ENCODE measurements at places on chromosomes 1 and 21.
A peak's percentile ranks its signal among the peaks of the same experiment; 100 is the strongest.

- no peak for DNase-seq
Observed at GRCh38 chr21:45264146-45264911, 23.4 kb downstream of the POFUT2 start.

- no peak for DNase-seq
Observed at GRCh38 chr1:30518186-30518585, 205.2 kb downstream of the MATN1 start.

- DNase-seq, result no peak
Observed at GRCh38 chr1:150753416-150753815, 12.2 kb downstream of the CTSS start.

GRCh38 chr1:205228093-205228521, 361 bp downstream of the TMCC2 start:
- no peak for DNase-seq

DNA sequence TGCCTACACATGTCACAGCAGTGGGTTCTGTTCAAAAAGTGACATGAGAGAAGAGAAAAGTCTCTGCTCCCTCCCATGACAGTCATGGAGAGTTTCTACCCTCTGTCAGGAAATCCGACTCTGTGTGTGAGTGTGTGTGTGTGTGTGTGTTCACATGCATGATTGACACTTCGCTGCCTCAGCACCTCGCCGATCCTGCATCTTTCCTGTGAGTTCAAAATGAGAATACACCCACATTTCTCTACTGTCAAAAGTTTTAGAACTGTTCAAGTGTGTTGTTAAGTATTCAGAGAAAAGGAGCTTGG, 46.2 kb upstream of the COX20 start:
- DNase-seq, result no peak

- DNase-seq, result peak; percentile 20
Observed at GRCh38 chr1:226870401-226871279, at the start of gene PSEN2. Gene PSEN2 (plus strand): TSS chr1:226870616. CDS start chr1:226881908, 11,292 bp downstream.

GRCh38 chr1:223344491-223344890, 19.5 kb downstream of the SUSD4 start:
- DNase-seq, result no peak

DNA sequence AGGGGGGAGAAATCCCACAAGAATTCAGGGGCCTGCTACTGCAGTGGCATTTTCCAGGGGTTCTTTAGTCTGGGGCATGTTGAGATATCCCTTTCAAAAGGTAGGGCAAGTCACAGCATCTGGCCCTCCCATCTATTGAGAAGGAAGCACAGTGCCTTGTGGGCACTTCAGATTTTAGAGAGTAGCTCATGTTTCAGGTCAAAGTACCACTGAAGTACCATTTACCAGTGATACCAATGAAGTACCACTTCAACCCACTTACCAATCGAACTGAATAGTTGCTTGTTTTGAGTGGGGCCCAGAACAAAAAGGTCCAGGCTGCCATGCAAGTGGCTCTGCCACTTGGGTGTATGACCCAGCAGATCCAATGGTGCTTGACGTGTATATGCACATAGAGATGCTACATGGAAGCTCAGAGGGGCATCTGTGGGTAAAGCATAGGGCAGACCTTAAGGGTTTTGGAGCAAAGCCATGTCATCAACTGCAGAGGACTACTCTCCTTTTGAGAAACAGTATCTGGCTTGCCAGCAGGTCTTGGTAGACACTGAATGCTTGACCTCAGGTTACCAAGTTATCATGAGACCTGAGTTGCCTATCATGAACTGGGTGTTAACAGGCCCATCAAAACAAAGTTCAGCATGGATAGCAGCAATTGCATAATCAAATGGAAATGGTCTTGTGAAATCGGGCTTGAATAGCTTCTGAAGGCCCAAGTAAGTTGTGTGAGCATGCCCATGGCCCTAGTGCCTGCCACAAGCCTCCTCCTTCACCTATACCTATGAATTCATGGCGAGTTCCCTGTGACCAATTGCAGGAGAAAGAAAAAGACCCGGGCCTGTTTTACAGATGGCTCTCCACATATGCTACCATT, 23.5 kb downstream of the PLA2G2D start:
- no peak for DNase-seq

- DNase-seq, result no peak
Observed at GRCh38 chr1:24899581-24900485, 30.2 kb downstream of the RUNX3 start.

DNA sequence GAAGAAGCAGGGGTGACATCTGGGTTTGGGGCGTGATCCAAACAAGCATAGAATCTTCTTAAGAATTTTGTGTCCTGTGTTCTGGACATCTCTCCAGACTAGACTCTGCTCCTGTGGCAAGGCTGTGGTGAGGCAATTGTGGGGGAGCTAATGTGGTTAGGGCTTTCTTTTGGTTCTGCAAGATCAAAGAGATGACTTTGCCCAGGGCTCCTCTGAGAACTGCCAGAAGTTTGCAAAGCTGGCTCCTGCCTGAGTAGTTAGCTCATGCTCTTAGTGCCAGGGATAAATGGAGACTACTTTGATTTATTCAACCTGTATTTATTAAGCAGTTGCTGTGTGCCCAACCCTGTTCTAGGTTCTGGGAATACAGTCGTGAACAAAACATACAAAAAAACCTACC, 34.0 kb upstream of the CRNN start:
- DNase-seq, result no peak

GRCh38 chr1:160834945-160835565, 27.6 kb downstream of the CD244 start:
- DNase-seq, result peak; percentile 4

GRCh38 chr1:54310439-54311328, 95.5 kb downstream of the SSBP3 start:
- no peak for DNase-seq

DNA sequence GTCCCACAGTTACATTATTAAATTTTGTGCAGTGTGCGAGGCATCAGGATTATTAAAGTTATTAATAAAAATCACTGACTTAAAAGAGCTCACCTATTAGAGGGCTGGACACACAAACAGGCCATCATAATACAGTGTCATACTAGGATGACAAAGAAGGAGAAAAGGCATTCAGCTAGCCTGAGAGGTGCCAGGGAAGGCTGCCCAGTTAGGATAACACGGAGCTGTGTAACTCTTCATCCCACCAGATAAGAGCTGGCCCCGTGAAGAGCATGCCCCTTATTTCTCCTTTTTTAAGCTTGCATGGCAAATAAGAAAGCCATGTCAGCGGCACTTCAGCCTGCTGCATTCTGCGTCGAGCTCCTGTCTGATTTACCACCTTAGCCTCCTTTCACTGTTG, 109.5 kb downstream of the KCNK1 start:
- no peak for DNase-seq

DNA sequence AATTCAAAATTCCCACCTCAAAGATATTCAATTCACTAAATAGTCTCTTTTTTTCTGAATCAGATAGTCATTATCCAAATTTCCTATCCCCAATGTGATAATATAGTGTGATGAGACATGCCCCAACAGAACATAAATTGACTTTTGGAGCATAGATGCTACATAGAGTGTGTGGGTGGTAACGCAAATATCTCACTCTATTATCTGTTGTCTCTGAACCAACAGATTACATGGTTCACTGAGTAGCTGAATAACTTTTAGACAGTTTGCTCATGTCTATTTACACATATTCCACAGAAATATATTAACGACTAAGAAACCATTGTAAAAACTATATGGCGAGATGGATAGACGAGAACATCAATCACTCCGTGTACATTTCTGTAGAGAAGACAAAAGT, 209.9 kb downstream of the BARHL2 start:
- DNase-seq, result no peak

GRCh38 chr1:215992620-215993019, 425.5 kb downstream of the KCTD3 start:
- DNase-seq, result no peak

DNA sequence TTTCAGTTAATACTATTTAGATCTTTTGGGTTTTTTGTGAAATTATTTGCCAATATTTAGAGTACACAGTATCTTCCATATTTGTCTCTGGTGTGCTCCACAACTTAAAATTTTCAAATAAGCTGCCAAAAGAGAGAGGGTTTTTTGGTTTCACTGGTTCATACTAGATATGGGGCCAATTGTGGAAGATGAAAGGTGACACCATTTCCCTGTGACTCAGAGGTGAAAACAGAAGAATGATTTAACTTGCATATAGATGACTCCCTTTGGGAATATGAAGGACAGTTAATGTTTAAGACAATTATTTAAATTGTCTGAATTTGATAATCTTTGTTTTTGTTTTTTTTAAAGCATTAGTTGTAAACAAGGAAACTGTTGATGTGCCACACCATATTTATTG, 37.5 kb downstream of the IVNS1ABP start:
- DNase-seq, result no peak

DNA sequence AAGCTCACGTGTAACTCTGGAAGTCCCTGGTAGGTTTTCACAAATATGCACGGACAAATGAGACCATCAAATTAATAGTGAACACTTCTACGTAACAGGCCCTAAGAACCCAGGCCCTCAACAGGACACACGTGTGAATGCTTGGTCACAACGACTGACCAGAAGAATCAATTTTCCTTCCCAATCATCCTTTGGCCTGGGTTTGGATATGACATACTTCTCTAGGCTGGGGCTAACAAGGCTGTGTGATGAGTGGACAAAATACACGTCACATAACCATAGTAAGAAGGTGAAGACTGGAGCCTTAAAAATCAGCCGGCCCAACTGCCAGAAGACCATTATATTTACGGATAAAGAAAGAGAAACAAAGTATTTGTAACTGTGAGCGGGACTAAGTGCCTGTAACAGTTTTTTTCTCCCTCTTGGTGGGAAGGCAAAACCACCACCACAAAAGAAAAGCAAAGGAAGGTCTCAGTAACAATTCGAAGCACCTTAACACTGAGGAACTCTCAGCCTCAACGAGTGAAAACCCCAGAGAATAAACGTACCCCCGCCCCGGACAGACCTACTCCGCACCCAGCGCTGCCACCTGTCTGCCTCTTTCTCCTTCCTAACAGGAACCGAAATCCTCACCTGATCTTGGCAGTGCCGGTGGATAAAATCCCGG, 450 bp downstream of the SDE2 start:
- DNase-seq, result no peak

Data from hippocampal formation (tissue), 2 donors.